ENCODE measurements at places on chromosomes 7 and 10.
A peak's percentile ranks its signal among the peaks of the same experiment; 100 is the strongest.

GRCh38 chr10:86967481-86967941 lies 771 bp upstream of the ADIRF start:
- no peak for DNase-seq

DNA sequence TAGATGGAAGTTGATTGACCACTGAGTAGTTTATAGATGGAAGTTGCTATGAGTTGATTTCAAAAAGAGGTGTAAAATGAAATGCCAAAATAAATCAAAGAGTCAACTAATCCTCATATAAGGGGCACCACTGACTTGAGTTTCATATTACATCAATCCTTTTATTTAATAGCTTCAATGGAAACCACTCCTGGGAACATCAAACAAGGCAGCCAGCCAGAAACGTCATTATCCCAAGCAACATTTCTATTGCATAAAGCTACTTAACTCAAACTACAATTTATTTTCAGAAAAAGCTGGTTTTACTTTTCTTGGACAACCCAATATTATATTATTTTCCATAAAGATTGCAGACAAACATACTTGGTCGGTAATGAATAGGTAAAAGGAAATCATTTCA lies 162.1 kb downstream of the TSPAN12 start:
- DNase-seq = no peak

GRCh38 chr10:48589266-48589665 lies 15.6 kb downstream of the ARHGAP22 start:
- DNase-seq = peak; percentile 67

DNA sequence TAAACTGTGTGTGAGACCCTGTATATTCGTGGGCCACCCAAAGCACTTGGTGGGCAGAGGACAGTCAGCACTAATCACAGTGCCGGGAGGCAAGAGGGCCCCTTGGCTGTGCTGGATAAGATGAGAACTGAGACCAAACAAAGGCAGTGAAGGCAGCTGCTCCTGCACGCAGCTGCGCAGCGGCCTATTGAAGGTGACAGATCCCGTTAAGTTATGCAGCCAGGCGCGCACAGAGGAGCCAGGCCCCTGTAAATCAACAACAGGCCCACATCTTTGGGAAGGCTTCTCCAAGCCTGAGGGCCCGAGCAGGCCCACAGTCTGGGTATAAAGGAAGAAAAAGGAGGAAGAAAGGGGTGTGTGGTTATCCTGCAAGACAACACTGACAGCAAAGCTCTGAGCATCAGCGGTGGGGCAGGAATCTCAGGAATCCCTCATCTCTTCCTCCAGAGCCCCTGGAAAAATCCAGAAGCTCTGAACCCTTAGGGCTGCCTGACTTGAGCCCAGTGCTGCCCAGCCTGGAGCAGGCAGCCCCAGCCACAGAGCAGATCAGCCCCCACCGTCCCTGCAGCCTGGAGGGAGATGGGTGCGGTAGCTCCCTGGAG lies 154.2 kb downstream of the ARHGAP12 start:
- DNase-seq = no peak
